ENCODE measurements at places on chromosomes 5 and 9.

DNA sequence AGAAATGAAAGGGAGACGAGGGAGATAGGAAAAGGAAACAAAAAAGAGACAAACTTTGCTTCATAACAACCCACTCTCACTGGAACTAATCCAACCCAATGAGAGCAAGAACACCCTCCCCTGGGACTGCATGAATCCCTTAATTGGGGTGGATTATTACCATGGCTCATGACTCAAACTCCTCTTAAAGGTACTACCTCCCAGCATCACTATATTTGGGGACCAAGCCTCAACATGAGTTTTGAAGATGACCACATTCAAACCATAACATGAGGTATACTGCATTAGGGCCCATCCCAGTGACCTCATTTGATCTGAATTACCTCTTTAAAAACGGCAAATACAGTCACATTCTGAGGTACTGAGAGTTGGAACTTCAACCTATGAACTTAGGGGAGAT lies 8.0 kb downstream of the MTAP start:
- DNase-seq: no peak

GRCh38 chr9:87687207-87687606 lies 38.7 kb upstream of the CTSL start:
- DNase-seq: no peak

DNA sequence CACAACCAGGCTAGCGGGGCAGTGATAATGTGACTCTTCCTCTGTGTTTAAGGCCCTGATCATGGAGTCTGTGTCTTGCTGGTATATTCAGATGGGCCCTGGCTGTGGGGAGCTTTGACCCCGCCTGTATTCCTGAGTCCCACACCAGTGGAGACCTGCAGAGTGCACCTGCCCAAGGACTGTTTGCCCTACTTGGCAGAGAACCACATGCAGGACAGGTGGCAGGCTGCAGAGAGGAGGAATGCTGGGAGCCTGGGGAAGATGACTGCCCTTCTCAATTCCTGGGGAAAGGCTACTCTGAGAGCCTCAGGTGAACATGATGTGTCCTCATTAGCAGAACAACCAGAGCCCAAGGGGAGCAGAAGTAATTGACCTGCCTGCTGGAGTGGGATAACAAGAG lies 36.2 kb downstream of the IARS1 start:
- DNase-seq: no peak

GRCh38 chr9:77472646-77473045 lies 175.5 kb downstream of the GNA14 start:
- DNase-seq: no peak

DNA sequence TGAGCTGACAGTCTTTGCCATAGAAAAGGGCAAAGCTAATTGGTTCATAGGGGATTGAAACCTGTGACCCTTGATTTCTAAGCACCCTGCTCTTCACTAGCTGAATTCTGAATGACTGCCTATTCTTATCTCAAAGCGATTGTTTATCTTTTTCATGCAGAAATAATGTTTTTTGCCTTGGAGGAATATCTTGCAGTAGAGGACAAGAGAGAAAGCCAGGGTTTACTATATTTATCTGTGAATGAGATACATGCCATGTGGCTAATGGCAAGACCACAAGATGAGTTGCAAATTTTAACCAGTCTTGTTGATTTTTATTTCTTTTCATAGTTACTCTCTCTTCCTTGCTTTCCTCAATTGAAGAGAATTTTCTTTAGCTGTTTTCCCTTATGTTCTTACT lies 185.0 kb downstream of the CNTLN start:
- DNase-seq: no peak

DNA sequence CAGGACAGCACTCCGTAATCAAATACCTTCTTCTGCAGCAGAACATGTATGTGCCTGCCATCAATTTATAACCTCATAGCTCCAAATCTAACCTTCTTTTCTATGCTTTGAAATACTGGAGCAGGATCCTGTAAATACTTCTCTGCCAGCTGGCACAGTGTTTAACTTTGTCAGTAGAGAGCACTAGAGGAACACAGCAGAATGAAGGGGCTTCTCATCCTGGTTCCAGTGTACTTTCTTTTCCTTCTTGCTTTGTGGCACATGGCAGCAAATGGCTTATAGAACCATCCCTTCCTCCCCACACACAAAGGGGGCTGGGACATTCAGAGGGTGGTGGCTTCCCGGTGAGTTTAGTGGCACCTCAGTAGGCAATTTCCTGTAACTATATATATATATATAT lies 3.8 kb upstream of the FBXW11 start:
- no peak for DNase-seq

DNA sequence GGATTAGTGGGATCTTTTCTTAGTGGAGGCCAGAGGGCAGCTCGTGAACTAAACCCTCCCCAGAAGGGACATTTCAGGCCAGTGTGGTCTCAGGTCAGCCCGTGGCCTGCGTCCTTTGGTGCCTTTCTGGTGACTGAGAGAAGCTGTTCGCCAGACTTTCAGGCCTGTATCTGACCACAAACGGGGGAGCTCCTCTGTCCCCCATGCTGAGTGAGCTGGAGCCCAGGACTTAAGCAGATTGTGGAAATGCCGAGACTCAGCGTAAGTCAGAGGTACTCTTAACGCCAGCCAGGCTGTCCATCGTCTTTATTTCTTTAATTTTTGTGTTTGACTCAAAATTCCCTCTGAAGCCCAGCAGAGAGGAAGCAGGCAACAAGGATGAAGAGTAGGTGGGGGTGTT lies 54.8 kb upstream of the NCS1 start:
- DNase-seq: no peak

DNA sequence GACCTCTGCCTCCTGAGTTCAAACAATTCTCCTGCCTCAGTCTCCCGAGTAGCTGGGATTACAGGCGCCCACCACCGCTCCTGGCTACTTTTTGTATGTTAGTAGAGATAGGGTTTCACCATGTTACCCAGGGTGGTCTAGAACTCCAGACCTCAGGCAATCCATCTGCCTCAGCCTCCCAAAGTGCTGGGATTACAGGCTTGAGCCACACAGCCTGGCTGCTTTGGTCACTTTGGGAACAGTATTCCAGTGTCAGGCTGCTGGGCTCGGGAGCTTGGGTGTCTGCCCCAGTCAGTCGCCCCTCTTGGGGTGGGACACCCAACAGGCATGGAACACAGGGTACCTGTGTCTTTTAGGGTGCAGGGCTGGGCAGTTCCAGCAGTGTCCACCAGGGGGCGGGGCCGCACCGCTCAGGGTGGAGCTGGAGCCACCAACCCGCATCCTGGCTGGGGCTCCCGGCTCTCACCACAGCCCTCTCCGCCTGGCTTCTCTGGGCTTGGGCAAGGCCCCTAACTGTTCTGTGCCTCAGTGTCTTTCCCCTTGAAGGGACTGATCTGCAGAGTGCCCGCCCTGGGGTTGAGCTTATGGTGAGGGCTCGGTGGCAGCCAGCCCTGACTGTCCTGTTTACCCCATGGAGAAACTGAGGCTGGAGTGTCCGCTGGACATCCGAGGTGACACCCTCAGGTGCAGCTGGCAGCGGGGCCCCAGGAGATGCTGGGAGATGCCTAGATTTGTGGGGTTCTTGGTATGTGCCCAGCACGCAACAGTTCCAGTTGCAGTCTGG lies 6.4 kb upstream of the RNU6ATAC start:
- no peak for DNase-seq

GRCh38 chr9:33737811-33738606 lies 57.4 kb upstream of the PRSS3 start:
- peak; percentile 18 for DNase-seq

- no peak for DNase-seq
These were observed 152.8 kb upstream of the IFNE start for GRCh38 chr9:21634951-21635350.

DNA sequence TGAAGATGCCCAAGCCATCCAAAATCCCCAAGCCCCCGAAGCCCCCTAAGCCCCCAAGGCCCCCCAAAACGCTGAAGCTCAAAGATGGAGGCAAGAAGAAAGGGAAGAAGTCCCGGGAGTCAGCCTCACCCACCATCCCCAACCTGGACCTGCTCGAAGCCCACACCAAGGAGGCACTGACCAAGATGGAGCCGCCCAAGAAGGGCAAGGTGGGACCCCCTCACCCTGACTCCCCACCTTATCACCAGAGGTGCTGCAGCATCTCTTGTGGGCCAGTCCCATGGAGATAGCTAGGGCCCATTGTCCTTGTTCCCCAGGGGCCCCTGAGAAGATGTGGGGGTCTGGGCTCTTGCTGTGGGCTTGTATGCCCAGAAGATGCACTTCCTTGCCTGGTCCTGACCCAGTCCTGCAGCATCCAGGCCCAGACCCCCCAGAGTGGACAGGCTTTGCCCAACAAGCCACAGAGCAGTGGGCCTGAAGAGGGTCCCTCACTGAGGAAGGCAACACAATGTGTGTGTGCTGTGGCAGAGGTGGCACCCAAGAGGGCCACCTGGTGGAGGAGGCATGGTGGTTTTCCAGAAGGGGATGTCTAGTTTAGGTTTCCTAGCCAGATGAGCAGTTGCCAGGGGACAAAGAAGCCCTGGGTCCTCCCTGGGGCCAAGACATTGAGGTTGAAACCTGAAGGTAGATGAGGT lies 84.1 kb downstream of the PHF2 start:
- DNase-seq: no peak

- DNase-seq: no peak
These were observed 42.6 kb upstream of the ANKRD18A start for GRCh38 chr9:38662763-38663593.

GRCh38 chr5:170751631-170752030 lies 31.9 kb upstream of the GABRP start:
- DNase-seq: no peak

DNA sequence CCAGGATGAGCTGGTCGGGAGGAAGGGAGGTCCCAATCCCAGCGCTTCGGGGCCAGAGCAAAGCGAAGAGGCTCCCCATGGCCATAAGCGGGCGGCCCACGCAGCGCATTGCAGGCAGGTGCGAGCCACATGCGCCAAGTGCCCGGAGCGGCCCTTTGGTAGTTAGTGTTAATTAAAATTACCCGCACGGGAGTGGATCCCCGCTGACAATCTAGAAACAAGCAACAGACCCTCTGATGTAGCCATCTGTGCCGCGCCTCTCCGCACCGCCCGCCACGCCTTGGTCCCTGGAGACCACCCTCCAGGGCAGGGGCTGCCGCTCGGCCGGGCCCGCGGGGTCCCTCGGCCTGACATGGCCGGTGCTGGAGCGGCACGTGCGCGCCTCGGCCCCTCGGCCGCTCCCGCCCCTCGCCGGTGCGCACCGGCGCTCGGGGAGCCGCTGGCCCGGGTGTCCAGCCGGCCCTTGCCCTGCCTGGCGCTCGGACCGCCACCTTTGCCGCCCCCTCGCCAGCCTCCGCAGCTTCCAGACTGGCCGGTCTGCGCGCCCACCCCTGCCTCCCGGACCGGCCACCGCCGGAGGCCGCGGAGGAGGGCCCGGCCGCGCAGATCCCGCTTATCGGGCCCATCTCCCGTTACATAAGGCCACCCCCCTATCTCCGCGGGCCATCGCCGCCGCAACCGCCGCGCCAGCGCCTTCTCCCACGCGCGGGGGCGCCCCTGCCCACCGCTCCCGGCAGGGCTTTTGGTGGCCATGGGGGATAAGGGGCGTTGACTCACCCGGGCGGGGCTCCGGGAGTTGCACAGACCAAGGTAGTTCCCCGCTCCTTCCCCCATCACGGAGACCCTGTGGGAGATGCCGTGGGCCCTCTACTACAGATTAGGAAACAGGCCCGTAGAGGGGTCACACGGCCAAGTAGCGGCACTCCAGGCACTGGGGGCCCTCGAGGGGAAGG lies 1.9 kb upstream of the IL13 start:
- DNase-seq: no peak

DNA sequence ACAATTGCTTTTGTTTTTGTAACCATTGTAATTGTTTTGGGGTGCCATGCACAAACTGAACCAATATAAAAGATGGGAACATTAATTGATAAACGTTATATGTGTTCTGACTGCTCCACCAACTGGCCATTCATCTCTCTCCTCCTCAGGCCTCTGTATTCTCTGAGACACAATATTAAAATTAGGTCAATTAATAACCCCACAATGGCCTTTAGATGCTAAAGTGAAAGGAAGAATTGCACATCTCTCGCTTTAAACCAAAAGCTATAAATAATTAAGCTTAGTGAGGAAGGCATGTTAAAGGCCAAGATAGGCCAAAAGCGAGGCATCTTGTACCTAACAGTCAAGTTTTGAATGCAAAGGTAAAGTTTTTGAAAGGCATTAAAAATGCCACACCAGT lies 448.4 kb upstream of the ITGA1 start:
- no peak for DNase-seq

- DNase-seq: no peak
These were observed 38.2 kb downstream of the FBXW2 start for GRCh38 chr9:120755044-120755443.

DNA sequence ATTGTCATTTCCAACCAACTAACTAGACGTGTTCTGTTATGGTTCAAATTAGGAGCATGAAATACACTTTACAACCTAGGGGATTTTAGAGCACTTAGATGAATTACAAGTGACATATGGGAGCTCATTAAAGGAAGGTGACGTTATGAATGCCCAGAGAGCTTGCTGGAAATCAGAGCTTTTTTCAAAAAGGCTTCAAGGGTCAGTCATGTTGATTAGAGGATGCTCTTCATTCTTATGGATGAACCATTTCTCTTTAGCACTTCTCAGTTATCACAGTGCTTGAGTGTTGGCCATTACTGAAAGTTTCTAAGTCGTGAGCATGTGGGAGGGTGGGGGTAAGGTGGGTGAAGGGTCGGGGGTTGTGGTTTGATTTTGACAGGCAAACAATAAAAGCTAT lies 1245.5 kb upstream of the DMAC1 start:
- no peak for DNase-seq

DNA sequence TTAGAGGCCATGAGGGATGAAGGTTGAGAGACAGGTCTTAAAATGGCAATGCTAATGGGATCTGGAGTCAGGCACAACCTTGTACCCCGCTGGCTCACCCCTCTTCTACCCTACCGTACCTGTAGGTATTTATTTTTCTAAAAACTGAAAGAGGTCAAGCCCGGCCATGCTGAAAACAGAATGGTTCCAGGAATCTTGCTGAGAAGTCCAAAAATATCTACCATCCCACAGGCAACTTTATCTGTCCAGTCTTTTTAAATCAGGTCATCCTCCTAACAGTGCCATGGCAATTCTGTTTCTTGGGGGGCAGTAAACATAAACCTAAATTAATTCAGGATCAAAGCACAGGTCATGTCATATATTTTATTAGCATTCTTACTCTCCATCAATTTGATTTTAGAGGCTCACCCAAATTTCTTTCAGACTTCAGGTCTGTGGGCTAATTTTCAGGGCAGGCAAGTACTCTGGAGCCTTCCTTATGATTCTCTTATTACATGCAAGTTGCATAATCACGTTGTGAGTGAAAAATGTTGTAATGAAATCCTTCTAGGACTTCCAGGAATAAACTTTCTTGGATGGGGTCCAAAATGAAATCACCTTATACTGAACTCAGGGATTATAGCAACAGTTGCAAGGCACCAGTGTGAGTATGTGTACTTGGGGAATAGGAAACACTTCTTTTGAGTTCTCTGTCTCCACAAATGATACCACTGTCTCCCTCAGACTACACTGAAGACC lies 102.7 kb upstream of the NREP start:
- peak; percentile 76 for DNase-seq

- DNase-seq: no peak
These were observed 79.0 kb downstream of the PAPPA start for GRCh38 chr9:116232424-116233159.

- DNase-seq: peak; percentile 19
These were observed 333.7 kb downstream of the ELAVL2 start for GRCh38 chr9:23492126-23493002.
